Mammary epithelial cell (primary cell): ENCODE measurements at places on chromosomes 2 and 18.

- DNase-seq, result no peak
These were observed 74.4 kb upstream of the TWIST2 start for GRCh38 chr2:238773472-238773871.

GRCh38 chr2:74414881-74415761, 6.3 kb downstream of the C2orf81 start:
- DNase-seq, result no peak

DNA sequence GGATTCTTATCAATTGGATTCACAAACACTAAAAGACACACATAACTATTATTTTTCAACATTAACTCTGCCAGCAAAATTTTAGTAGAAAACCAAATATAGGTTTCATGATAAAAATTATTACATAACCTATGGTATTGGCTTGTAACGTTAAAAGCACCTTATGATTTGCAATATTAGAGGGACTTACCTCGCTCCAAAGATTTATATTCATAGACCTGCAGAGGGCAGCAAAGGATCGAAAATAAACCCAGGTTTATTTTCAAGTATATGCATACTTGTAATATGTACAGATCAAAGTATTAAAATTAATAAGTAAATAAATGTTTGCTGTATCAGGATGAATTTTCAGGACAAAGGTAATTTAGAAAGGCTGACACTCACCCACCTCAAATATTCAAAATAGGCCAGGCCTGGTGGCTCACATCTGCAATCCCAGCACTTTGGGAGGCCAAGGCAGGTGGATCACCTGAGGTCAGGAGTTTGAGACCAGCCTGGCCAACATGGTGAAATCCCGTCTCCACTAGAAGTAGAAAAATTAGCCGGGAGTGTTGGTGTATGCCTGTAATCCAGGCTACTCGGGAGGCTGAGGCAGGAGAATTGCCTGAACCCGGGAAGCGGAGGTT, 45.3 kb downstream of the LRPPRC start:
- DNase-seq, result peak; percentile 19

DNA sequence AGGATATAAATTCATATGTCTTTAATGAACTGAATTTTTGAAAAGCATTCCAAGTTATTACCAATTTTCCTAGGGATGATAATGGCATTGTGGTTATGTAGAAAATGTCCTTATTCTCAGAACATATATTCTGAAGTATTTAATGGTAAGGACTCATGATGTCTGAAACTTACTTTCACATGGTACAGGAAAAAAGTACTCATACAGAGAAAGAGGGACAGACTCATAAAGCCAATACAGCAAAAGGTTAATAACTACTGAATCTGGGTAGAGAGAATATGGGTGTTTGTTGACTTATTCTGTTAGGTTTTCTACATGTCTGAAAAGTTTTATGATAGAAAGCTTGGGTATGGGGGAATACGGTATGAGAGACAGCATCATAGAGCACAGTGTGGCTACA, 84.3 kb upstream of the SERTAD2 start:
- no peak for DNase-seq

- DNase-seq, result peak; percentile 24
These were observed 167.6 kb downstream of the AFF3 start for GRCh38 chr2:99974682-99975375.

- peak; percentile 73 for DNase-seq
These were observed 531.6 kb upstream of the CHAC2 start for GRCh38 chr2:53235836-53236582.

GRCh38 chr2:54845094-54845493, 121.6 kb downstream of the EML6 start:
- DNase-seq, result no peak

GRCh38 chr2:208798698-208799097, 392.1 kb downstream of the PTH2R start:
- DNase-seq, result no peak

- DNase-seq, result no peak
These were observed 539 bp upstream of the MOB4 start for GRCh38 chr2:197515315-197515738.

DNA sequence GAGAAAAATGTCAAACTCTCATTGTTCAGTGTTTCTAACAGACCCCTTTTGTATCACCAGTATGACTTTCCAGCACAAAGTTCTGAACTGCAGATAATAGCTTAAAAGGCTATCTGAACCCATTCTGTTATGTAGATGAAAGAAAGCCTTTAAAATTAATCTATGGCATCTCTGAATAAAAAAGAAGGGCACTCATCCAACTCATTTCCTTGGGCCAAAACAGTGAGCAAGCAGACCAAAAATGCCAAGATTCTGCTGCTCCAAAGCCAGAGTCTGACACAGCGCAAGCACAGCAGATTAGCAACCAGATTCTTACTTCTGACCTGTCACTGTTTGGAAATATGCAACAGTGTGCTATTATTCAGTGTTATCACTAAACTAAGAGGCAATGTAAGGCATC, 22.6 kb upstream of the ITGA6 start:
- peak; percentile 82 for DNase-seq

GRCh38 chr2:84940088-84940470, 30.9 kb upstream of the KCMF1 start:
- no peak for DNase-seq

- DNase-seq, result peak; percentile 27
These were observed 25.2 kb upstream of the LCLAT1 start for GRCh38 chr2:30421604-30422443.

DNA sequence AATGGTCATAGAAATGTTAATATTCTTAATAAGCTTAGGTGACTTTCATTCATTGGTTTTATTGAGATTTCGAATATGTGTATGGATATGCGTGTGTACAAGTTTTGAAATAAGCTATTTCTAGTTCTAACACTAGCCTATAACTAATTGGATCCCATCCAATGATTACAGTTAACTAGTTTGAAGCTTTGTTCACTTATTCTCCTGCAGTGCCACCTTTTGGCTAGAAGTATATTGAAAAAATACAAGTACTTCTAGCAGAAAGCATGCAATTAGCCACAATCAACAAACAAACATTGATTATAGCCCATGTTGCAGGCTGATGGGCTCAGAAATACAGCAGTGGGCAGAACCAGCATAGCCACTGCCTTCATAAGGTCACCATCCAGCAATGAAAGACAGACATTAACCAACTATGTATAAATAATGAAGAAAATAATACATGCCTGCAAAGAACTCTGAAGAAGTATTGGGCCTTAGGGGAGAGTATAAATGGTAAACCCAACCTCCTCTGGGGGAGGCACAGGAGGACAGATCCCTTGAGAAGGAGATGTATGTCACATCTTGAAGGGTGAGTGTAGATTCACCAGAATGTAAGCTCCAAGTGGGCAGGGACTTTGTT, 5.1 kb upstream of the PIEZO2 start:
- DNase-seq, result peak; percentile 20

DNA sequence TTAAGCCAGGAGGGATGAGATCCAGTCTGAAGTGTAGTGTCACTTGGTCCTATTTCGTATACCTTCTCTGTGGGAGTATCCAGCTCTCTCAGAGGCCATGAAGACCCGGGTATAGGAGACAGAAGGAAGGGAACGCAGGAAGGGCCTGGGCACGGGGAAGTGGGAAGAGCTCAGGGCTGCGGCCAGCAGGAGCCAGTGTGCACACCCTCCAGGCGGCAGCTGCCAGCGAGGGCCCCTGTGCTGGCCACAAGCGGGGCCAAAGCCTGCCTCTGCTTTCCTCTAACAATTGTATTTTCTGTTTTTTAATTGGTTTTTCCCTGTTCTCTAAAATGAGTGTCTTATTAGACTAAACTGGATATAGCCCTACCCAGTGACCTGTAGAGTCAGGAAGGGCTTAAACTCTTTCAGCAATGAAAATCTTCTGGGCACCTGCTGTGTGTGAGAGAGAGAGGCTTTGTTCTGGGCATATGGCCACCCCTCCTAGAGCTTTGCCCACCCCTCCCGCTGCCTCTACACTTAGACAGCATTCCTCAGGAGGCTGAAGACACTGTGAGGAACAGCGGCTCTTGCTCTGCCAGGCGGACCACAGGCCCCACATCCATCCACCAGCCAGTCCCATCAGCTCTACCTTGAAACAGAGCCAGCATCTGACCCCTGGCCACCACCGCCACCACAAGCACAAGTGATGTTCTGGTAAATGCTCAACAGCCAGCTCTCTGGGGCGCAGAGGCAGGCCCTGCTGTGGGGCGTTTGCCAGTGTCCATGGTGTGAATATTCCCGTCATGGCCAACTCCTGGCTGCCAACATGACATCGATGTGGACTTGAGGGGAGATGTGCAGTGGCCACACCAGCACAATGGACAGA, 9.5 kb downstream of the GPR17 start:
- DNase-seq, result no peak

- DNase-seq, result no peak
These were observed 189.7 kb downstream of the SP3 start for GRCh38 chr2:173775440-173775839.

DNA sequence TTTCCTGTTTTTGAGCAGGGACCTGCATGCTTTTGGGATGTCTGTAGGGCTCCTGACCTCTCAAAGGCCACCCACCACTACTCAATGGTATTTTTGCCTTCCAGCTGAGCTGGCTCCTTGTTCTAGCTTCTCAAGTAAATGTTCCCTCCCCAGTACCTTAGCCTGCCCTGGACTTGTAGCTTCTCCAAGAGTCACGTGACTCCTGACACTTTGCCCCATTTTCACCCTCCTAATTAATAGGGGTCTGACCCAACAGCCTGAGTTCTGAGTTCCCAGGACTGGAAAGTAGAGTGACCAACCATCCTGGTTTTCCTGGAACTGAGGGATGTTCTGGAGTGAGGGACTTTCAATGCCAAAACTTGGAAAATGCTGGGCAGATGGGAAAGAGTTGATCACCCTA, 4.0 kb downstream of the LBX2 start:
- no peak for DNase-seq

- DNase-seq, result no peak
These were observed 42.4 kb downstream of the CTIF start for GRCh38 chr18:48581206-48581605.

- no peak for DNase-seq
These were observed 311.5 kb downstream of the CBLN2 start for GRCh38 chr18:72232644-72233043.

GRCh38 chr2:171798156-171798820, 95.8 kb downstream of the SLC25A12 start:
- DNase-seq, result peak; percentile 25

- DNase-seq, result no peak
These were observed 32.5 kb upstream of the MRPS9 start for GRCh38 chr2:105005181-105005951.

- no peak for DNase-seq
These were observed 40.6 kb downstream of the FBXO48 start for GRCh38 chr2:68426446-68426845.

DNA sequence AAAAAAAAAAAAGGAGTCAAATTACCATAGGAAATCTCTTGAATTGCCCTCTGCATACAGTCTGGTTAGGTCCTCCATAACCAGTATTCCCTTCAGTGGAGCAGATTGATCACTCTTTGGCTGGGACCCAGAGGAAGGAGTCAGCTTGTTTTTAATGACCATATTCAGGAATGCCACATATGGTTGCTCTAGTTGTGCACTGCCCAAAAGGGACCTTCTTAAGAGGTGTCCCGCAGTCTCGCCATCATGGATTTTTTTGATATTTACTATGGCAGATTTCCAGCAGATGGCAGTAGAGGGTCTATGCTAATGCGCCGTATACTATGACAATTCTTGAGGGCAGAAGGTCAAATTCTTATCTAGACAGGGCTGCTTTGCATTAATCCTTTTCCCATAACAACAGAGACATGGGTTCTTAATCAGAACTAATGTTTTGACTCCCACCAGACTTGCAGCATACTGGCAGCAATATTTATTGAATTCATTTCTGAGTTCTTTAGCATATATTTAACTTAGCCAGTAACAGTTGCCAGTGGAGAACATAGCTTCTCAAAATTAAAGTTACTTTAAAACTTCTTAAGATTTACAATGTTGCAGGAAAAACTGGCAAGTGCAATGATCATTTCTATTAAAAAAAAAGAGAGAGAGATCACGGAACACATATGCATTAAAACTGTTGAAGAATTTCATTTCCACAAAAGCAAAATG, 31.8 kb upstream of the INPP4A start:
- peak; percentile 41 for DNase-seq

DNA sequence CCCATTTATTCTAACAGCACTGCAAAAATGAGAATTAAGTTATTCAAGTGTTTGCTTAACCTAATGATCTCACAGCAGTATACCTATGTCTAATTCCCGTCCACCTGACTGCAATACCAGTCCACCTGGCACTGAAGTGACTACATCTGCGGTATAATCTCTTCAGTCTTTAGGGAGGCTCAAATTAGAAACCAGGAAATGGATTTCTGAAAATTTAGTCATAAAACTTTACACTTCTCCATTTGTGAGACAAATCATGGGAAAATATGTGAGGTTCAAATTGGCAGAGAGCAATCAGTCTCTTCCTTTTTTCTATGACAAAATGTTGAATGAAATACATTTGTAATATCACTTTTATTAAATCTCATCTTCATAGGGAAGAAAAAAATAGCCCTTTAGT, 33.0 kb downstream of the FTCDNL1 start:
- no peak for DNase-seq

- no peak for DNase-seq
These were observed 295.2 kb downstream of the NBAS start for GRCh38 chr2:15265889-15266288.

DNA sequence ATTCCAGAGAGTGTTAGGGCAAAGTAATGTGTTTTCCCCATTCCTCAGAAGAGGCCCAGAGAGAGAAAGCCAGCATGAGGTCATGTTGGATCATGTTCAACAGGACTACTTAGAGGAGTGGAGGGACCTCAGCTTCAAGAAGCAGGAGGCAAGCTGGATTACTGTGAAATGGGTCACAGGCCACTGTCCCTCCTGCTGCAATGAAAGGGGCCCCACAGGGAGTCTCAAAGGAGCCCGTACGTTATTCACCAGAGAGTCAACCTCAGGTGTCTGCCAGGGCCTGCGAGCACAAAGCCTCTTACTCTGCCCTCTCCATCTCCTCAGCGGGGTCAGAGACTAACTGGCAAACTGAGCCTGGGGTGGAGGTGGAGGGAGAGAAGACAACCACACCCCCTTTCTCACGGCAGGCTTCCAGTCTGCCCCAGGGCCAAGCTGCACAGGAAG, 27.2 kb upstream of the ACYP2 start:
- no peak for DNase-seq

DNA sequence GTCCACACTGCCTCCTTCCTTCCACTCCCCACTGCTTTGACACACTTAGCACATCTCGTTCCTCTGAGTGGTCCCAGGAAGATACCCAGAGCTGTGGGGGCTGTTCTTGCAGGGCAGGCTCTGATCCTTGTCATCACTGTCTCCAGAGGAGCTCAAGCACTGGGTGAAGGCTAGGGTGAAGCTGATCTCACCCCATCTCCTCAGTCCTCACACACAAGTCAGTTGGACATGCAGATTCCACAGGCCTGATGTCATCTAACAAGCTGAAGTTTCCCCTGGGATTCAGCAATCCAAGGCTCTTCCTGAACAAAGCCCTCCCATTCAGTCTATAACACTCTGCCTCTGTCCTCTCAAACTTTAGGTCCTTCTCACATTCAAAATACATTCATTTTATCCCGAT, 90.6 kb upstream of the RAB6C start:
- DNase-seq, result no peak

- no peak for DNase-seq
These were observed 38.0 kb upstream of the SMCHD1 start for GRCh38 chr18:2617401-2617998.

GRCh38 chr18:5893956-5894610, 1.2 kb downstream of the TMEM200C start:
- DNase-seq, result no peak

GRCh38 chr2:42132191-42132965, 36.8 kb upstream of the EML4 start:
- DNase-seq, result peak; percentile 56
